ENCODE measurements at places on chromosomes 4 and X.

DNA sequence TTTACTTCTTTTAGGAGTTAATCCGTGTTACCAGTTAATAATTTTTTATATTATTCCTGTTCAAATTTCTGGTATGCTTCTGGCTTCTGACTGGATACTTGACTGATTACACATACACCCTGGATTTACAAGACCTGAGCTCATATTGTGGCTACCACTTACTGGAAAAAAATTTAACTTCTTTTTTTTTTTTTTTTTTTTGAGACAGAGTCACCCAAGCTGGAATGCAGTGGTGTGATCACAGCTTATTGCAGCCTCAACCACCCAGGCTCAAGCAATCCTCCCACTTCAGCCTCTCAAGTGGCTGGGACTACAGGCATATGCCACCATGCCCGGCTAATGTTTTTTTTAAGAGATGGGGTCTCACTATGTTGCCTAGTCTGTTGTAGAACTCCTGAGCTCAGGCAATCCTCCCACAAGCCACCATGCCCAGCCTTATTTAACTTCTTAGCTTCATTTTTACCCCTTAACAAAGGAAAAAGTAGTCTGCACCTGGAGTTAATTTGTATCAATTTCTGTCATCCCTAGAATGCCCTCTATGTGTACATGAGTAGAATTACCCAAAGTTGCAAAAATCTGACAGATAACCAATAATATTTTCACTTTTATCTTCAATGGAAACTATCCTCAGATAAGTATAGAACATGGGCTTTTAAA lies 50.3 kb downstream of the TMEM165 start:
- no peak for DNase-seq

DNA sequence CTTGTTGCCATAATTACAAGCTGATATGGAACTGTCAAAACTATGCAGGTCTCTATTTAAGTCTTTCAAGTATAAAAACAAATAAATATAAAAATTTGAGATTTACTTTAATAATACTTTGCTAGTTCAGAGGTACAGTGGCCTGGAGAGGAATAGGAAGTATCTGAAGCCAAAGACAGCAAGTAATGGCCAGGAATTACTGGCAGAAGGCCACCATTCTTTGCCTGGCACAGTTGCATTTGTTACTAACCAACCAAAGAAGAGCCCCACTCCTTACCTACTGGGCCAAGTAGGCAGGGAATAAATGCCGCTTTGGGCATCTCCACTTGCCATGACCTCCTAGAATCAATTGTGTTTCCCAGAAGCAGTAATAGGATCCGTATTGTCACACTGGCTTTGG lies 13.8 kb upstream of the ADAMTS3 start:
- DNase-seq = no peak

- DNase-seq = no peak
These were observed 3.8 kb upstream of the HSD17B13 start for GRCh38 chr4:87326460-87326859.

DNA sequence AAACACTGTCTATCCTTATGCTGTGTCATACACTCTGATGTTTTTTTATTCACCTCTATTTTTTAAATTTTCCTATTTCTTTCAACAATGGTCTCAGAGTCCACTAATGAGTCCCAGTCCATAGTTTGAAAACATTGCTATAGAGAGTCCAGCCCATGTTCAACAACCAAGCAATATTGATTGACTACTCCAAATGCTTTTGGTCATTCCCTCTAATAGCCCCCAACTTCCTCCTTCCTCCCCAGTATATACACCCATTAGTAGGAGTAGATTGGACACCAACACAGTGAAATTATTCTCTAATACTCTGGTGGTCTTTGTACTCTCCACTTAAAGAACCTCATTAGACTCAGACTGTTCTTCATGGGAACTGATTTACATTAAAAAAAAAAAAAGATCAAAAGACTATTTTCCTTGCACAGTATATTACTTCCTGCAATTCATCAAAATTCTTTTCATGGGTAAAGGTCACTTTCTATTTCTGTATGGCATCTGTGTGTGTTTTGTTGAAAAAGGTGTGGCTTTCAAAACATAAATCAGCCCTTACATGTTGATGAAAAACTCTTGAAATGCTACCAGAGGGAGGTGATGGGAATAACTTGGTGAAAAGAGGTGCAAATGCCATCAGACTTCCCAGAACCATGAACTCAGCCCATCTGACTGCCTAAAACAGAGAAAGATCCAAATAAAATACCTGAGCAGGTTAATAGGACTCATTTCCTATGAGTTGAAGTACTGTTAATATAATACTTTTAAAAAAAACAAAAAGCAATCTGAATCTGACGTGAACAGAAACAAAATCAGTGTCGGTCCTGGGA lies 250.3 kb upstream of the KLF3 start:
- no peak for DNase-seq

DNA sequence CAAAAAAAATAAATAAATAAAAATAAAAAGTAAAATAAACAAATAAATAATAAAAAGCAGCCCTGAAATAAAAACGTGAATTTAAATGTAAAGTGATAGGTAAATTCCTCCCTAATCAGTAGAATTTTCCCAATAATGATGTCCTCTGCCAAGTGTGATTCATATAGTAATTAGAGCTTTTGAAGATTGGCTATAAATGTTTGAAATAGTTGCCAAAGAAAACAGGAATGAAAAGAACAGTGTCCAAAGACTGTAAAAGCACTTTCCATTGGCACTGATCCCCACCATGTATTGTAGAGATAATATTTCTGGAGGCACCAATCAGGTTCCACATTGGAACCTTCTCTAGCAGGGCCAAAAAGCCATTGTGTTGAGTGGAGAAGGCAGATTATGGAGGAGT lies 25.9 kb upstream of the SMARCAD1 start:
- no peak for DNase-seq

GRCh38 chr4:47579235-47579634 lies 94.2 kb downstream of the ATP10D start:
- DNase-seq = no peak

- DNase-seq = no peak
These were observed 104.6 kb downstream of the NPFFR2 start for GRCh38 chr4:72136429-72136828.

GRCh38 chrX:14718403-14718802 lies 154.5 kb downstream of the FANCB start:
- no peak for DNase-seq

DNA sequence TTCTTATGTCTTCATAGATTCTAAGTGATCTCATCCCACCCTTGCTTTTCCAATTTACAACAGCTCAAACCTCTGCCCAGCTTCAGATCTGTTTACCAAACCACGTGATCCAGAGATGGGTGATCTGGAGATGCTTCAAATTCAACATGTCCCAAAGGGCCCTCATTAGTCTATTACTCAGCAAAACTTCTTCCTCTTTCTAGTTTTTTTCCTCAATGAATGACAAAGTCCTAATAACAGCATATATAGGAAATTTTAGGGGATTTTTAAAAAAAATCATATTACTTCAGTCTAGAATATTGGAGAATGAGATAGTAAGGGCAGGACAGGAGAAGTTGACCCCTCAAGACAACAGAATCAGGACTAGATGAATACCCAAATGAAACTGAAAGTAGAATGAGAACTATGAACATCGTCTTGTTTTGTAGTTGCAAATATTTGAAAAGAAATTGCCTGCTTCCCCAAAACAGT lies 127.1 kb downstream of the CFAP299 start:
- DNase-seq = no peak

DNA sequence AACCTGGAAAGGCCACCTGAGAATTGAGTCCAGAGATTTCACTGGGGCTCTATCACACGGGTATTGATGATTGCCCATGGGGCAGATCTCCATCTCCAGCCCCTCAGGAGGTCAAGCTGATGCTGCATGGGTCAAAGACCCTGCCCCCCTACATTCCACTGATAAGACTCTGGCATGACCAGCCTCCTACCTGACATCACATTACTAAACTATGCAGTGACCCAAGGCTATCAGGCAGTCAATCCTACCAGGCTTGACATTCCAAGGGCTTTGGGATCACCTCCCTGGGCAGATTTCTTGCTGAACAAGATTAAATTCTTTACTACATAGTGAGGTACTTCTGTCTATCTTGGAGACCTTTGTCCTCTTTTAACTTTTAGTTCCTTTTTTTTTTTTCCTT lies 192.7 kb upstream of the STS start:
- DNase-seq = no peak

- DNase-seq = no peak
These were observed 25.0 kb upstream of the SHROOM4 start for GRCh38 chrX:50838820-50839600.

- no peak for DNase-seq
These were observed 13.6 kb upstream of the SEPTIN6 start for GRCh38 chrX:119706616-119707015.

DNA sequence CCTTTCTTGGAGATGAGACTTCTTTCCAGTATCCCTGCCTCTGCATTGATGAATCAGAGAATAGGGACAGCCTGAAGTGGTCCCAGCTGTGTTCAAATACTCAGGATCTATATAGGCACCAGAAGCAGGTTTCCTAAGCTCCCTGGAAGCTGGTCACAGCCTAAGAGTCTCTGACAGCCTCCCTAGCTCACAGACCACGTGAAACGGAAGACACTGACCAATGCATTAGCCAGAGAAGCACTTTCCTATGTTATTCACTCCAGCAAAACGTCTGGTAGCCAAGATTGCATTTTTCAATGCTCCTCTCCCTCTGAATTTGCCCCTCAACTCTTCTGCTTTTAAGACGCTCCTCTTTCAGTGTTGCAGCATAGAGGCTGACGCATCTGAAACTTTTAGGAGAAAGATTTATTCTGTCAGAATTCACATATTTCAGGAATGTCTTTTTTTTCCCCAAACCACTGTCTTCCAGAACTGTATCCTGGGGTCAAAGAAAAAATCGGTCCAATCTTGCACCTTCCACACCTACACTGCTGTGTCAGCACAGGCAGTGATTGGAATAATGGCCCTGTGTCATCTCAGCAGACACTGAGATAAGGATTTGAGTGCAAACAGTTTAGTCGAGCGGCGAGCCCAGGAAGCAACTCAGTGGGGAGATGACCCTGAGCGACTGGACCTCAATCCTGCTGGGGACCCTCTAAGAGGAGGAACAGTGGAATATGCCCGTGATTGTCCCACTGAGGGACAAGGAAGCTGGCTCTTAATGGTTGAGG lies 109.4 kb downstream of the SMIM20 start:
- DNase-seq = no peak

DNA sequence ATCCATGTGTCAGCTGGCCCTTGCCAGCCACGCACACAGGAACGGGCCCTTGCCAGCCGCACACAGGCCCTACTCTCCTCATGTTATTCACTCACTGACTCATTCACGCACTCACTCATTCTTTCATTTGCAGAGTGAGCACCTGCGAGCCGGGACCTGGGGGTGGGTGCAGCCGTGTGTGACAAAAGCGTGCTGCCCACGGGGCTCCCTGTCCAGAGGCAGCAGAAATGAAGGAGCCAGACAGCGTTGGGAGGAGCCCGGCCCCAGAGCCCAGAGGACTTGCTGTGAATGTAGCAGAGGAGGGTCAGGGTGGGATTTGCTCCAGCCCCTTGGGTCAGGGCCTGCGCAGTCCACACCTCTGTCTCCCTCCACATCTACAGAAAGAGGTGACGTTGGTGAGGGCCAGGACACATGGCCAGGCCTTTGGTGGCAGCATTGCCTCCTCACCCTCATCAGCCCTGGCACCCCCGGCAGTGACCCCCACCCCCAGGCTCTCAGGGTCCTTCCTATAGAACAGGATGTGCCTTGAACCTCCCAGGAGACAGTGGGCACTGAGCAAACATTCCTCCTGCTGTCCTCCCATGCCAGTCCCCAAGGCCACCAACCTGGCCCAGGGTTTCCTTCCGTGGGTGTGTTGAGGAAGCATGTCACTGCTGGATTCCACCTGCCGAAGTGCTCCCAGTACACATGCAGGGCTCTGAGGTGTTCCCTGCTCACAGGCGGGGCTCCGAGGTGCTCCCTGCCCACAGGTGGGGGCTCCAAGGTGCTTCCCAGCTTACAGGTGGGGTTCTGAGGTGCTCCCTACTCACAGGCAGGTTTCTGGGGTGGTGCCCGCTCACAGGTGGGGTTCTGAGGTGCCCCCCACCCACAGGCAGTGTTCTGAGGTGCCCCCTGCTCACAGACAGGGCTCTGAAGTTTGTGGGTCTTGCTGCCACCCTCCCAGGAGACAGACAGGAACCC lies 105.7 kb downstream of the HMX1 start:
- DNase-seq = no peak

DNA sequence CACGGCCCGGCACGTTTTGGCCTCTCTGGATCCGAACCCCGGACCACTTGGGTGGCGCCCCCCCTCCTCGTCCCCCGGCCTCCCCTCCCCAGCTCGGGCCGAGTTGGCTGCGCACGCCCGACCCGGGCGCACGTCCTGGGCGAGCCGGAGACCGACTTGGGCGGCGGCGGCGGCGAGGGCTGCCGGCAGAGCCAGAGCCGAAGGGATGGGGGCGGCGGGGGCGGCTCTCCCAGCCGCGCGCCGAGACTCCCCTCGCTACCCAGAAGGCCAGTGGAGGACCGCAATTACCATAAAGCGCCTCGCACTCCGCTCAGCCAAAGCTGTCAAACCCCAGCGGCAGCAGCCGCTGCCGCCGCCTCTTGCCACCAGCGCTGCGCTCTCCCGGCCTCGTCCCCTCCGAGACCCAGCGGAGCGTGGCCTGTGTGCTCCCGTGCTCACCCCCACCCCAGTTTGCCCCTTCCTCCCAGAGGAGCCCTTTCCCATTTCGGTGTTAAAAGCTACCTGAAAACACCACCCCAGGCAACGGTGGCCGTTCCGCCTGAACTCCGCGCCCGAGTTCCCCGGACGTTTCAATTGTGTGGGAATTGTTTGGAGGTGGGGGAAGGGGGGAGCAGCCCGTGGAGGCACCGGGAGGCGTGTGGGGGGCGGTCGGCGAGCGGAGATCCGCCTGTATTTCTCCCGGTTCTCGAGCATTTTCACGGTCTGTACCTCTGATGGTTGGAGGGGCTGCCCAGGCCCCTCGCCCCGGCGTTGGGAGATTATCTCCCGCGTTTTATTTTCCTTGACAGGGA lies 701 bp upstream of the BCOR start:
- DNase-seq = no peak

- no peak for DNase-seq
These were observed 56.5 kb downstream of the BMPR1B start for GRCh38 chr4:94814237-94814636.

- no peak for DNase-seq
These were observed 256.9 kb downstream of the PARM1 start for GRCh38 chr4:75189711-75190335.

GRCh38 chr4:155705664-155706063 lies 39.0 kb downstream of the GUCY1A1 start:
- no peak for DNase-seq

GRCh38 chr4:15809466-15809865 lies 31.3 kb downstream of the CD38 start:
- DNase-seq = no peak

GRCh38 chr4:14877246-14878225 lies 124.7 kb upstream of the CPEB2 start:
- no peak for DNase-seq

DNA sequence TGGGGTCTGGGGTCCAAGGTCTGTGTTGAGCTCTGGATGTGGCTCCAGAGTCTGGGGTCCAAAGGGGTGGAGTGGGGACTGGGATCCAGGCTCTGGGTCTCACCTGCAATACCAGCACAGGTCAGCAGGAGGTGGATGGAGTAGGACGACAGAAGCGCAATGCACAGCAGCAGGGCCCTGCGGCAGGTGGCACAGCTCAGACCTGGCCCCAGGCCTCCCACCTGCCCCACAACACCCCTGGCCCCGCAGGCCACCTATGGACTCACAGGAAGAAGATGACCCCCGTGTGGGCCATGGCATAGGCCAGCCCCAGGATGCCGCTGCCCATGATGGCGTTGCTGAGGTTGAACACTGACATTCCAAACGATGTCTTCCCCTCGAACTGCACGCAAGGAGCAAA lies 3.4 kb downstream of the SLC38A5 start:
- no peak for DNase-seq

- DNase-seq = no peak
These were observed 315.4 kb downstream of the INPP4B start for GRCh38 chr4:142530728-142531127.

Data from activated CD4-positive, alpha-beta T cell treated with anti-CD3 and anti-CD28 coated beads, Interleukin-2, amount 50 U/mL, for 24 hours (primary cell).